ENCODE measurements at places on chromosomes 12 and 14.

GRCh38 chr12:116924558-116925453, 14.1 kb downstream of the FBXW8 start:
- DNase-seq: peak; percentile 90

DNA sequence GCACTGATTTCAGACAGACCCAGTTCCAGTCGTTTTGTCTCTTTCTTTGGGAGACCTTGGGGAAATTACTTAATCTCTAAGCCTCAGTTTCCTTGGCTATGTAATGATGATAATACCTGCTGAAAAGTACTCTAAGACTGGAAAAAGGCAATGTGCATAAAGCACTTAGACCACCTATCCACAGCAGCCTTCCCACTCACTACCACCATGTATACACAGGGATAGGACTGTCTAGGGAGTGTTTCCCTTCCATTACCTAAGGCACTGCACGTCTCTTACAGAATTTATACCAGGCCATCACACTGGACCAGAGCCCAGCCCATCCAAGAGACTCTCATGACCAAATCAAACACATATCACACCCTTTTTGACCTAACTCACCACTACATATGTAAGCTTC, 6.3 kb downstream of the RPS29 start:
- no peak for DNase-seq

GRCh38 chr14:77989441-77989991, 180.7 kb upstream of the NRXN3 start:
- DNase-seq: no peak

GRCh38 chr14:74508844-74509428, 15.4 kb downstream of the ISCA2 start:
- no peak for DNase-seq

DNA sequence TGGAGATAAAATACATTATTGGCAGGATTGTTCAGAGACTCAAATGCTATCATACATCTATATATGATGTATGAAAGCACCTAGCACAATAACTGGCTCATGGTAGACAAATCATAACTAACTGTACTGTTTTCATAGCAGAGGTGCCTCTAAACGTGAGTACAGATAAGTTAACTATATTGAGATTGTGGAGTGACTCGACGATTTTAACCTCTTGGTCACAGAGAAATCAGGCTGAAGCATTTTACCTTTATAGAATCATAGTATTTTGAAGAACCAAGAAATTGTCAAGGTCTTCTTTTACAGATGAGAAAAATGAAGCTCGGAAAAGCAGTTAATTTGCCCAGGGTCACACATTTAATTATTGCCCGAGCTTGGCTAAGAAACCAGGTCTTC, 666 bp upstream of the DERA start:
- DNase-seq: no peak

GRCh38 chr14:32985866-32986265, 47.2 kb downstream of the NPAS3 start:
- DNase-seq: no peak

Measured in activated CD4-positive, alpha-beta T cell treated with anti-CD3 and anti-CD28 coated beads, Interleukin-2, Interleukin-6, amounts not matched to agents 100 ng/mL and 50 ng/mL, durations not matched to agents 16 hours and 8 hours (primary cell).